ENCODE measurements at places on chromosomes 5 and 9.

GRCh38 chr5:178328826-178329730, 96.5 kb upstream of the PHYKPL start:
- DNase-seq, result no peak

DNA sequence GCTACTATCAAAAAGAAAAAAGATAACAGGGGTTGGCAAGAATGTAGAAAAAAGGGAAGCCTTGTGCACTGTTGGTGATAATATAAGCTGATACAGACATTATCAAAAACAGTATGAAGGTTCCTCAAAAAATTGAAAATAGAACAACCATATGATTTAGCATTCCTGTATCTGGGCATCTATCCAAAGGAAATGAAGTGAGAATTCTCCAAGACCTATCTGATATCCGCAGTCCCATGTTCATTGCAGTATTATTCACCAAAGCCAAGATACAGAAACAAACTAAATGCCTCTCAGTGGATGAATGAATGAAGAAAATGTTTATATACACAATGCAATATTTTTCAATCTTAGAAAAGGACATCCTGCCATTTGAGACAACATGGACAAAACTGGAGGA, 1943.3 kb downstream of the MAT2B start:
- DNase-seq, result no peak

GRCh38 chr9:130271473-130271872, 5.9 kb downstream of the HMCN2 start:
- no peak for DNase-seq

DNA sequence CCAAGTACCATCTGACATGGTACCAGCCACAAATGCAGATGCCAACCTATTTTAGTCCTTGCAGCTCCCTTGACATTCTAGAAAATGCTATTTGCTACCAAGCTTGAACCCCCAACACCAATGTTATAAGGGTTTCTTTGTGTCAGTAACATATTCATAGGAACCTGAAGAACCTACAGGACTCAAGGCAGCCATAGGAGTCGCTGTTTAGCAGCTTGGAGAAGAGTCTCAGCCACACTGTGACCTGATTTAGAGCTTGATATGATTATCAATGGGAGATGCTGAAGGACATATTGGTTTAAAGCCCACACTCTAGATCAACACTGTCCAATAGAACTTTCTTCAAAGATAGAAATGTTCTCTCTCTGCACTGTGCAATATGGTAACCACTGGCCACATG, 6.4 kb upstream of the ZFR start:
- no peak for DNase-seq

DNA sequence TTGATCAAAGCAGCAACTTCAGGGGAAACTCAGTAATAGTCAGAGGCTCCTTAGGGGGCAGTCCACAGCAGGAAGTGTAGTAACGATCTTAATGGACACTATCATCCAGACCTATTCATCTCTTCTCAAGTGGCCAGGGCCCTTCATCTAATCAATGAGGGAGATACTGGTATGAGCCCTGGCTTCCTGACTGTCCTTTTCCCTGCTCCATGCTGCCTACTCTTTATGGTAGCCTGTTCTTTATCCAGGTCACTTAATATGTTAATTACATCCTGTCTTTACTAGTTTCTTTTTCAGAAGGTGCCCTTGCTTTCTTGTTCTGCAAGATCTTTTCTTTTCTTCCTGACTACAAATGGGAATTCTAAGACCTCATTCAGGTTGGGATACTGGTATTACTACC, 197.1 kb downstream of the CAVIN4 start:
- no peak for DNase-seq

DNA sequence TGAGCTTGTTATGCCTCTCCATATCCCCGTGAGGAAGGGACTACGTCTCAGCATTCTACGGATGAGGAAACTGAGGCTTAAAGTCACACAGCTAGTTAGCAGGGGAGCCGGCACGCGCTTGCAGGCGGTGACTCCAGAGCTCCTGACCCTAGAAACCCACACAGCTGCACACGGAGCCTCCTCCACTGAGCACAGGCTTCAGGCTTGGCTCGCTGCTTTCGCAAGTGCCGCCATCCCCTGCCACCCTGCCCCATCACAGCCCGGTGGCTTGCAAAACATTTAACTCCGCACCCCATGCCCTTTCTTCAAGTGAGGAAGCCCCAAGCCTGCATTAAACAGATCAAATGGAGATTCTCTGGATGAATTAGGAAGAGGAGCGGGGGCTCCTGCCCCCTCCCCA, 138.3 kb downstream of the HSD17B3 start:
- DNase-seq, result no peak

- DNase-seq, result no peak
Observed at GRCh38 chr9:99178912-99179872, 42.5 kb downstream of the ALG2 start.

DNA sequence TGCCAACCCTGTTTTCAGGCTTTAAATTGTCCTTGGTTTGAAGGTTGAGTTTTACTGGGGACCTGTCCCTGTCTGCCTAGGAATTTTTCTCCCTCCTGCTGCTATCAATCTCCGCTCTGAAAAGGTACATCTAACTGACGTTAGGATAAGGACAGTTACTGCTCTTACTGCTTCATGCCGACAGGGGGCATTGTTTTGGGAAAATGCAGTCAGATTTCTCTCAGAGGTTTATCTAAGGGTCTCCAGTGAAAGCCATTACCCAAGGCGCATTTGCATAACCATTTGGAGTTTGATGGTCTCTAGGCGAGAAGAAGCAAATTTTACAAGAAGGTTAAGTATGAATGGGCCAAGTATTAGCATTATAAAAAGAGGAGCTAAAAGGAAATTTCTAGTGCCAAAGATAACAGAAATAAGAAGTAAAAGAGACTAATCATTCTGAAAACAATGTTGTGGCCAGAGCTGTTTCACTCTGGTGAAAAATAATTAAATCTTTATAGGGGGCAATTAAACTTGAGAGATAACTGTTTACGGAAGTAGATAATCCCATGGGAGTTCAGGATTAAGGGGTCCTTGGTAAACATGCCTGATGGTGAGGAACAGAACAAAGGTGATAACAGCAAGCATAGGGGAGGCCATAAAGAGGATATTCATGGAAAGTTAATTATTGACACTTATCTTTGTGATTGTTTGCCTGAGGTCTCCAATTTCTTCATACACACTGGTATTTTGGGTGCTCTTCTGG, 605.0 kb downstream of the MTRR start:
- DNase-seq, result no peak

DNA sequence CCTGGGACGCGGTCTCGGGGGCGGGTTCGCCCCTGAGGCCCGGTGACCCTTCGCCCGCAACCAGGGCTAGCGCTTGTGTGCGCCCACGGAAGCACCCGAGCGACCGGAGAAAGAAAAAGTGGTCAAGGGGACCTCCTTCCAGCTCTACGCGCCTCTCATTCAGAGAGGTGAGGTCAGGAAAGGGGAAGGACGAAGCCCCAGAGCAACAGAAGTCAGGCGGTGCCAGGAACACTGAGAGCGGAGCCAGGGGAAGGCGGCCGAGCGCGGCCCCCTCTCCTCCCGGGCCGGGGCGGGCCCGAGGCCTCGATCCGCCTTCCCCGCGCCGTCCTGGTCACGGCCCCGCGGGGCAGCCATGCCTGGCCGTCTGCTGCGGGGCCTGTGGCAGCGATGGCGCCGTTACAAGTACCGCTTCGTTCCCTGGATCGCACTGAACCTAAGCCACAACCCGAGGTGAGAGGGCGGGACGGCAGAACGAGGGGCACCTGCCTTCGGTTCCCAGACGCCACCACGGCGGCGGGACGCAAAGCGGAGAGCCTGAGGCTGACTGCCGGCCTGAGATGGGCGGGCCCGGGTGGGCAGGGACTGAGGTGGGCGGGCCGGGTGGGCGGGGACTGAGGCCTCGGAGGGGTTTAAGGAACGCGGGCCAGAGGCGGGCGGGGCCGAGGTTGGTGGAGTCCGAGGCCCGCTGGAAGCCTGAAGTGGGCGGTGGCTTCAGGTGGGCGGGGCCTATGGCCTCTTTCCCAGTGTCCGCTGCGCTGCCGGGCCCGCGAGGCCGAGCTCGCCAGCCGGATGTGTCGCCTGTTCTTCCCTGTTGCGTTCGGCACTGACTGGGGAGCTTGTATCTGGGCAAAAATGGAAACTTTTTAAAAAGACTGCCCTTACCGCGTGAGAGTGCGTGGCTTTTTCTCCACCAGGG, at the start of gene SETD9:
Gene SETD9 (plus strand): TSS at position 303 of the 916 bp plus-strand sequence. CDS start 50 bp downstream, at position 353.
- DNase-seq, result peak; percentile 98

DNA sequence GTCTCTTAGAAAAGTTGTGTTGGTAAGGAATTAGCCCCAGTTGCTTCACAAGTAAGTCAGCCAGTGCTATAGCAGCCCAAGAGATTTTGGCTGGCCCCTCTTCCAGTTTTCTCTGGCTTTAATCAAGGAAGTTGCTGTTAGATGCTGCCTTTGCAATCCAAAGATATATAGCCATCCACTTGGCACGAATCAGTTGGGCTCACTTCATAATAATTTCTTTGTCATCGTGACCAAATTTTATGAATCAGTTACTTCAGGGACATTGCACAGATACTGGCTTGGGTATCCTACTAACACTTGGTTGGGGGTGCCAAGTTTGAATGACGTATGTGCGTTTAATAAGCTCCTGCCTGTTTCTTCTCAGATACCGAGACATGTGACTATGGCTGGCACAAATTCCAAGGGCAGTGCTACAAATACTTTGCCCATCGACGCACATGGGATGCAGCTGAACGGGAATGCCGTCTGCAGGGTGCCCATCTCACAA, 81.5 kb downstream of the VCAN start:
- DNase-seq, result no peak

DNA sequence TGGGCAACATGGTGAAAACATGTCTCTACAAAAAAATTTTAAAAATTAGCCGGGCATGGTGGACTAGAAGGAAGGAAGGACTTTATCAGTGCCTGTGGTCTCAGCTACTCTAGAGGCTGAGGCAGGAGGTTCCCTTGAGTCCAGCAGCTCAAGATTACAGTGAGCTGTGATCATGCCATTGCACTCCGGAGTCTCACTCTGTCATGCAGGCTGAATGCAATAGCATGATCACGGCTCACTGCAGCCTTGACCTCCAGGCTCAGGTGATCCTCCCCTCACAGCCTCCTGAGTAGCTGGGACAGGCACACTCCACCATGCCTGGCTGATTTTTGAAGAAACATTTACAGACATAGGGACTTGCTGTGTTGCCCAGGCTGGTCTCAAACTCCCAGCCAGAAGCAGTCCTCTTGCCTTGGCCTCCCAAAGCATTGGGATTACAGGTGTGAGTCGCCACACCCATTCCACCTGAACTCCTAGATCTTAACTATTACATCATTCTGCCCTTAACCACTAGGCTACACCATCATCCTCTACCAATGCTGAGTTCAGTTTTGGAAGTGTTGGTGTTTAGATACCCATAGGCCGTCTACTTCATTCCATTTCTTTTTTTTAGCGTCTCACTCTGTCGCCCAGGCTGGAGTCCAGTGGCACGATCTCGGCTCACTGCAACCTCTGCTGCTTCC, 2.0 kb upstream of the URM1 start:
- no peak for DNase-seq

DNA sequence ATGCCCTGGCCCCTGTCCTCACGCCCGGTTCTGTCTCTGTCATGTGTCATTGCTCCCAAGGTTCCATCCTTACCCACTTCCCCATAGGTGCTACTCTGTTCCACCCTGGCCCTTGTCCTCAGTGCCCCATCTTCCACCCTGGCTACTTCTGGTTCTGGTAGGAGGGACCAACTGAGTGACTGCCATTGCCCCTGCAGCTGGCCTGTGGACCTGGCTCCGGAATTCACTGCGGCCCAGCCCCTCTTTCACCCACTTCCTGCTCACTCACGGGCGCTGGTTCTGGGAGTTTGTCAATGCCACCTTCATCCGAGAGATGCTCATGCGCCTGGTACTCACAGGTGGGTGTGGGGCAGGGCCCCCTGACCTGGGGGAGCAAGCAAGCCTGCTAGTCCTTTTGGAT, 7.4 kb downstream of the PTGS1 start:
- DNase-seq, result no peak

DNA sequence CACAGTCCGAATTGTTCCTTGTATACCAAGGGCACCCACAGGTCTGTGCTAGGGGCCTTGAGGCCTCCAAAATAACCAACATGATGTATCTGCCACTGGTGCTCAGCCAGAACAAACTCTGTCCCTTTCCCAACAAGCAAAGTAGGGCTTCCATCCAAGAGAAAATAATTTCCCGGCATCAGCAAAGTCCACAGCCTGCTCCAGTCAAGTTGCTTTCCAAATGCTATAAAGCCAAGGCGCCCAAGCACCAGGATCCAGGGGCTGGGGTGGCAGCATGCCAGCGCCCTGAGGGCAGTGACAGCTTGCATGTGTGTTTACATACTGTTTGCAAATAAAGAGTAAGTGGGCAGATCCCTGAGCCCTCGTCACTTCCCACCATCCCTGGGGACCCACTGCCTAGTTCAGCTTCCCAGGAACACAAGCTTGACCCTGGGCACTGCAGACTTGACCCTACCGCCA, 155.9 kb downstream of the ERCC6L2 start:
- no peak for DNase-seq

DNA sequence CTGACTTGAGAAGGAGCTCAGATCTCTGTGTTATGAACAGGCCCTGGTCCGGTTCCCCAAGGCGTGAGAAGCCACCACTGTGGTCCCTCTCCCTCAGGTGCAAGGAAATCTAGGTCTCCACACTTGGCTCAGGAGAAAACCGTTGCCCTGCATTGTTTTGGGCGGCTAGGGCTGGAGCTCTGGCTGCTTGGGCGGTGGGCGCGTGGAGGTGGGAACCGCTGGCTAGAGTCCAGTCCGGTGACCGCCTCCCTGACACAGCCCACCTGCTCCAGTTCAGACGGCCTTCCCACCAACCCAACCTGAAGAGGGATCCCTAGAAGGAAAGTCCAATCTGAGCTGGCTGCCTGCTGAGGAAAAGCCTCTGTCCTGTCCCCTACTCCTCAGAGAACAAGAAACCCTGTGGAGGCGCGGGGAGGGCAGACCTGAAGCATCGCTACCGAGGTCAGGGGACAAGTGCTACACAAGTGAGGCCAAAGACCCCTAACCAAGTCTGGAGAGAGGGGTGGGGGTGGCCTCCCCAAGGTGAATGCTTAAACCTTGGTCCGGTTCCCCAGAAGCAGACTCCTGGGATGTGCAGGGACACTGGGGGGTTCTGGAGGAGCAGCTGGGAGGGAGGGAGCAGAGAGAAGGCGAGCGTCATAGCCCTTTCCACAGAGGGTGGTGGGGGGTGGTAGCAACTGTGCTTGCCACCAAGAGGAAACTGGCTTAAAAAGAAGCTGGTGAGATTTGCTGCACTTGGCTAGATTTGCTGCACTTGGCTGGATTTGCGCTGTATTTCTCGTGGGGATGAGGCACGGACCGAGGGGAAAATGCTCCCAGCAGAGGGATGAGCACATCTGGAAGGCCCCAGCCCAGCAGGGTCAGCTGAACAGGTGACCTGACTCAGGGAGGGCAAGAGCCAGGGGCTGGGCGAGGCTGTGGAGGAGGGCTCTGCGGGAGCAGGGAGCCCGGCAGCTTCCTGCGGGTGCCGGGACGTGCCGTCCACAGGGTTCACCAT, 65.2 kb downstream of the RAPGEF1 start:
- no peak for DNase-seq

- DNase-seq, result no peak
Observed at GRCh38 chr9:104740621-104741020, 6.9 kb upstream of the NIPSNAP3A start.

GRCh38 chr5:132747616-132748440, 602 bp downstream of the CCNI2 start:
- no peak for DNase-seq

- no peak for DNase-seq
Observed at GRCh38 chr9:107478805-107479204, 10.8 kb downstream of the KLF4 start.

Data from globus pallidus (tissue), 1 donor.